CD4-positive, alpha-beta T cell treated with Interleukin-4 for 1 hour (primary cell): ENCODE measurements at places on chromosomes 12 and 14.

- no peak for DNase-seq
These were observed 46.9 kb upstream of the CNTN1 start for GRCh38 chr12:40645361-40645760.

DNA sequence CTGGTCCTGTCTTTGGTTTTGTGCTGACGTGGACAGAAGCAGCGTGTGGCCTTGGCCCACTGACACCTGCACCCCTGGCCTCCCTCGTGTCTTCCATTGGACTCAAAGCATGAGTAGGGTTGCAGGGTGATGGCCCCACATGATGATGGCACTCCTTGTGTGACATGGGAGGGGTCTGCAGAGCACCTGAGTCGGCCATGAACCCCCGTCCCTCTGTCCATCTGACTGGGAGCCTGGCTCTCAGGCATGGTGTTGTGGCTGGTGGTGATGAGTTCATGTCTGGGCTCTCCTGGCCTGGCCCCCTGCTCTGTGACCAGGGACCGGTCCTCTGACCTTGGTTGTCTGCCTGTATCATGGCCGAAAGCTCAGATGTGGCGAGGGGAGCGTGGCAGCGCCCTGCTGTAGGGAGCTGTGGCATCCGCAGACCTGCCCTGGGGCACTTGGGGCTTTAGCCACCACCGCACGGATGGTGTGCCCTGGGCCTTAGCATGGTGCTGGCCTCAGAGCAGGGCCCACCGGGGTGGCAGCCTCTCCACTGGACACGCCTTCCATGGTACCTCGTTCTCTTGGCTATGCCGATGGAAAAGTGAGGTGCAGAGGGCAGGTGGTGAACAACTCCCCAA lies 16.7 kb downstream of the ULK1 start:
- no peak for DNase-seq

GRCh38 chr12:91139286-91139685 lies 28.0 kb upstream of the LUM start:
- no peak for DNase-seq

DNA sequence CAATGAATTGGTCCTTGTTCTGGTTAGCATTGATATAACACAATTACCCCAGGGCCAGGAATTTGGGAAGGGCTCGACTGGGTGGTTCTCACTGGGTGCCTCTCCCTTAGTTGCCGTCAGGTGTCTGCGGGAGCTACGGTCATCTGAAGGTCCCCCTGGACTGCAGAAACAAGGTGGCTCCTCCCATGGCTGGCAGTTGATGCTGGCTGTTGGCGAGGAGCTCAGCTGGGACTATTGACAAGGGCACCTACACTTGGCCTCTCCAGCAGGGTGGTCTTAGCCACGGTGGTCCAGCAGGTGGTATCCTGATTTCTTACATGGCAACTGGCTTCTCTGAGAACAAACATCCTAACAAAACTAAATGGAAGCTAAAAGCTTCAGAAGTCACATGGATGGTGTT lies 41.0 kb upstream of the RGS6 start:
- no peak for DNase-seq

DNA sequence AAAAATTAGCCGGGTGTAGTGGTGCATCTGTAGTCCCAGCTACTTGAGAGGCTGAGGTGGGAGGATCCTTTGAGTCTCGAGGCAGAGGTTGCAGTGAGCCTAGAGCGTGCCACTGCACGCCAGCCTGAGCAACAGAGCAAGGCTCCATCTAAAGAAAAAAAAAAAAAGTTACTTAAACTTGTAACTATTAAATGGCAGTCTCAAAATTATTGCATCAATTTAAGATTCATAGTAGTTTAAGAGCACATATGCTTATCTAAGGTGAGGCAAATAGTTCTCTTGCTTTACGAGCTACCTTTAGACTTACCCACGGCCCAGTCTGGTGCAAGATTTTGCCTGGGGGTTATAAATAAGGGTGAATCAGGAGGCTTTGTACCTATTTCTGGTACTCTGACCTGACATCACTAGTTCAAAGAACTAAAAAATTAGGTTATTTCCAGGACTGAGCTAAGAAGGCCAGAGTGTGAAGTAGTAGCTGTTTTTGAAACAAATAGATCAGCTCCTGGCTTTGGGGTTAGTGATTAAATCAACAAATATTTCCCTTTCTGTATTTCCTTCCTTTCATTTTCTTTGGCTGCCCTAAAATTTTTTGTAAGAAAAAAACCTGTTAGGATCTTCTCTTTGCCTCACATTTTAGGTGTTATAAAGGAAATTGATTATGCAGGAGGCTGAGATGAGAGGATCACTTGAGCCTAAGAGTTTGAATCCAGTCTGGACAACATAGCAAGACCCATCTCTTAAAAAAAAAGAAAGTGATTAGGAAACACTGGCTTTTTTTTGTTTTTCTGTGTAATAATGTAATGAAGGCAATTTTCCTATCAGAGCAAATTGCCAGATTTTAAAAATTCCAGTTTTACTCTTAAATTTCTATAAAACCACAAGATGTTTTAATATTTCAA lies 3.6 kb downstream of the MGAT2 start:
- DNase-seq = peak; percentile 77

DNA sequence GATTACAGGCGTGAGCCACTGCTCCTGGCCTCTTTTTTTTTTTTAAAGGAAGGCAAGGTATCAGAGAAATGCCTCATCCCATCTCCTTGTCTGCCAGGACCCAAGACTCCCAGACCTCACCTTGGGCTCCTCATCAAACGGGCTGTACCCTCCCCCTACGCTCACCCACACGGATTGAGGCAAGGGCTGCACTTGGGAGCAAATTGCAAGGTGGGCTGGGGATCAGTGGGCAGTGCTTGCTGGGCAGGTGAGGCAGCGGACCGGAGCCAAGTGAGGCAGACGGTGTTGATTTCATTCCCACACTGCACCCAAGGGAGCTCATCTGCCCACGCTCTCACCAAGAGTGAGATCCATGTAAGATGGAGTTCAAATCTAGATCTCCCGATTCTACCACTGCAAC lies 41.0 kb upstream of the DICER1 start:
- no peak for DNase-seq

DNA sequence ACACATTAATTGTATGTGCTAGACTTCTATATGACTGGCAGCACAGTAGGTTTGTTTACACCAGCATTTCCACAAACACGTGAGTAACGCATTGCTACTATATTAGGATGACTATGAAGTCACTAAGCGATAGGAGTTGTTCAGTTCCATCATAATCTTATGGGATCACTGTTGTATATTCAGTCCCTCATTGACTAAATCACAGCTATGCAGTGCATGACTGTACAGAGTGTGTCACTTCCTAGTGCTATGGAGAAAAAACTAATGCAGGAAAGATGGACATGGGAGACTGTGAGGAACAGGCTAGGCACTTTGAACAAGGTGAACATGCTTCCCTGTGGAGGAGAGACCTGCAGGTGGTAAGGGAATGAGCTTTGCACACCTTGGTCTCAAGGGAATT lies 259.8 kb downstream of the NUAK1 start:
- no peak for DNase-seq

DNA sequence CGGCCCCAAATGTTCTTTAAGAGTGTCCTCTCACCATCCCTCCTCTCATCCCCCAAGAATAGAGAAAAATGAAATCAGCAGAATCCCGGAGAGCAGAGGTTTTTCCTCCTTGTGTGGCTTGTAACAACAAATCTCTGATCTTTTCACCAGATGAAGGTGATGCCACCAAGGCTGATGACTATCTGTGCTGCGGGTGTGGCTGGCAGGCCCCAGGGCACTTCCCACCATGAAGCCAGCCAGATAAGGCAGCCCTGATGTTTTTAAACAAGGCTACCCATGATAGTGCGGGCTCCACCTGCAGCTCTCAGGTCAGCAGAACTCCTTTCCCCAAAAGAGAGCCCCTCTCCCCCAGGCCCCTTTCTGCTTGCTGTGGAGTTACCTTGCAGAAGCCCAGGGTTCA lies 58.0 kb upstream of the PARP11 start:
- peak; percentile 42 for DNase-seq

- DNase-seq = no peak
These were observed 344.4 kb upstream of the STXBP6 start for GRCh38 chr14:25394356-25394755.

DNA sequence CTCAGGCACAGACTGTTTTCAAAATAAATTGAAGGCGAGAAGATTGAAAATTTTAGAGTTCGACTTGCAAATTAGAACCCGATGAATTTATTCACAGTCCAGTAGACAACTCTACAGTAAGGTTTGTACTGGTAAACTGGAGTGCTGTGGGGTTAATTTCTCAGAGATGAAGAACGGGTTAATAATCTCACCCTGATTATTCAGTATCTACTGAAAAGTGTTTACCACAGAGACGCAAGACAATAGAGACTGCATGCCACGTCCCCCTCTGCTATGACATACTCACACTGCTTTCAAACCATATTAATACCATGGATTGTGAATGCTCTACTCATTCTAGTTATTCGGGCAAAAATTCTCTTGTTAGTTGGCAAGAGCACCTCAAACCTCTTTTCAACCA lies 36.1 kb downstream of the CFL2 start:
- DNase-seq = no peak

- no peak for DNase-seq
These were observed 19.9 kb downstream of the HECTD4 start for GRCh38 chr12:112362310-112362709.

GRCh38 chr14:24037658-24038037 lies 14.2 kb upstream of the CARMIL3 start:
- no peak for DNase-seq

DNA sequence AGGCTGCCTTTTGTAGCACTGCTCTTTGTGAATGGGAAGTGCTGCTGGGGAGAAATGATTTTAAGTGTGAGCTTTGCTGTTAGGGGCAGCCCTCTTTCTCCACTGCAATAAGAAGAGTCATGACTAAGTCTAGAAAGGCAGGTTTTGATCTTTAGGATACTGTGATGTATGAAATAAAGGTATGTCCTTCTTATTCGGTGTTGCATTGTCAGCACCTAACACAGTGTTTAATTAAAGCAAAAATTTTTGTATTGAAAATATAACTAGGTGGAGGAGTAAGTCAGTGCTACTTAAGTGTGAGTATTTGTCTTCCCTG lies 81.5 kb downstream of the ETV6 start:
- DNase-seq = no peak

- no peak for DNase-seq
These were observed 160.7 kb upstream of the CCND2 start for GRCh38 chr12:4112734-4113325.

- DNase-seq = no peak
These were observed 23.7 kb downstream of the NCOR2 start for GRCh38 chr12:124543590-124544310.

GRCh38 chr12:14403293-14403692 lies 37.8 kb downstream of the ATF7IP start:
- DNase-seq = no peak

DNA sequence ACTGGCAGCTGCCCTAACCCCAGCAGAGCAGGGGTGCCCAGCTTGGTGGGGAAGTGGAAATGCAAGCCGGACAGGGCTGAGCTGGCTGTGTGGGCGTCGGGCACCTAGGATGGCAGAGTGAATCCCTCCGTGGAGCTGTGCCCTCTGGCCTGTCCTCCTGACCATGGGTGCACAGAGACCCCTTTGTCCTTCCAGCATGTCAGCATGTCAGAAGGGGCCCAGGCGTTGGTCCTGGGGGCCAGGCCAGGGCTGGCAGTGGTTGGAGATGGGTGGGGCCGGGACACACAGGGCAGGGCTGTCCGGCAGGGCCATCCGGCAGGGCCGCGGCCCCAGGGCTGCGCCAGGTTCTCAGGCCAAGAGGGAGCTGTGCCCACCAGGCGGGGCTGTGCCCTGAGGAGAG lies 8.8 kb upstream of the TEX22 start:
- DNase-seq = no peak

- no peak for DNase-seq
These were observed 59.4 kb upstream of the FICD start for GRCh38 chr12:108455706-108456105.

GRCh38 chr14:31954991-31955390 lies 122.1 kb upstream of the ARHGAP5 start:
- DNase-seq = no peak

GRCh38 chr12:109448707-109449390 lies 28.3 kb downstream of the KCTD10 start:
- no peak for DNase-seq

DNA sequence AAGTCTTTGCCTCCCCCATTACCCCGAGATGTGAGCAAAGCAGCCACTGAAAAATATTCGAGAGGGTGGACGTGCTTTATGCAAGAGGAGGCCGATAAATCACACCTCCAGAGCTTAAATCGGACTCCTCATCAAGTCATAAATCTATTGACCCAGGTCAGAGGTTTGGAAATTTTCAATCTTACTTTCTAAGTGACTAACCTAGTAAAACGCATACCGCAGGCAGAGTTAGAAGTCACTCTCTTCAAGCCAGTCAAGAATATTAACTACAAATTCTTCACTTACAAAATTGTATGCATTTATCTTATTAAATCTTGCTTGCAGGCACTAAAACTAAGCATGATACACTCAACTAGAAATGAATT lies 34.9 kb downstream of the GPHB5 start:
- no peak for DNase-seq

DNA sequence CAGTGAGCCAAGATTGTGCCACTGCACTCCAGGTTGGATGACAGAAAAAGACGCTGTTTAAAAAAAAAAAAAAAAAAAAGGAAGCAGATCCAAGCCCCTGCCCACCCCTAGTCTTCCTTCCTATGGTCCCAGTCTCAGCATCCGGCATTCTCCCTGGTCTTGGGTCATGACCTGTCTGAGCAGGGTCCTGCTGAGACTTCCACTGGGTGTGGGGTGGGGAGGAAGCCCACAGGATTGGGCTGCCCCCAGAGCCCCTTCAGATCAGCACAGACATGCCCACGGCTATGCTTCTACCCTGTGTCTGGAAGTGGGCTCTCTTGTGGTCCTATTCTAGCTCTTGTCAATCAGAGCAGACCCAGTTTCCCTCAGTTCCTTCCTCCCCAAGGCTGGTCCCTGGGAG lies 12.6 kb upstream of the PLEK2 start:
- DNase-seq = no peak

GRCh38 chr14:90198541-90199060 lies 57.8 kb upstream of the PSMC1 start:
- no peak for DNase-seq

- no peak for DNase-seq
These were observed 11.5 kb upstream of the PLEK2 start for GRCh38 chr14:67423424-67423823.

GRCh38 chr14:65833267-65833880 lies 420.8 kb downstream of the FUT8 start:
- no peak for DNase-seq

DNA sequence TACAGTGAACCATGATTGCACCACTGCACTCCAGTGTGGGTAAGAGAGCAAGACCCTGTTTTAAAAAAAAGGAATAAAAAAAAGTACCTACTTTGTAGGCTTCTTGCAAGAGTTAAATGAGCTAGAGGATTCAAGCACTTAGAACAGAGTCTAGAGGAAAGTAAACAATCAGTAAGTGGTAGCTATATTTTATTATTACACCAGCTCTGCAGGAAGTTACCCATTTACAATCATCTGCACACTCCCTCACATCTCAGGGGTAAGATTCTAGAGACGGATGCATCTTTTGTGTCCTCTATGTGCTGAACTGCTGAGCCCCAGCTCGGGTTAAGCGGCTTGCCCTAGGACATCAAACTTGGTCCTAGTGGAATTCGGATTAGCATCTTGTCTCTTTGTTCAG lies 67.3 kb downstream of the KCNK10 start:
- no peak for DNase-seq
